ENCODE measurements at places on chromosomes 12 and 14.

GRCh38 chr14:95531473-95531872, 3.4 kb upstream of the GLRX5 start:
- no peak for DNase-seq

GRCh38 chr12:77796775-77797174, 33.9 kb upstream of the NAV3 start:
- DNase-seq = peak; percentile 16

GRCh38 chr12:59593761-59594160, 2.1 kb upstream of the SLC16A7 start:
- no peak for DNase-seq

GRCh38 chr14:101101456-101102056, 198.0 kb upstream of the RTL1 start:
- DNase-seq = no peak

DNA sequence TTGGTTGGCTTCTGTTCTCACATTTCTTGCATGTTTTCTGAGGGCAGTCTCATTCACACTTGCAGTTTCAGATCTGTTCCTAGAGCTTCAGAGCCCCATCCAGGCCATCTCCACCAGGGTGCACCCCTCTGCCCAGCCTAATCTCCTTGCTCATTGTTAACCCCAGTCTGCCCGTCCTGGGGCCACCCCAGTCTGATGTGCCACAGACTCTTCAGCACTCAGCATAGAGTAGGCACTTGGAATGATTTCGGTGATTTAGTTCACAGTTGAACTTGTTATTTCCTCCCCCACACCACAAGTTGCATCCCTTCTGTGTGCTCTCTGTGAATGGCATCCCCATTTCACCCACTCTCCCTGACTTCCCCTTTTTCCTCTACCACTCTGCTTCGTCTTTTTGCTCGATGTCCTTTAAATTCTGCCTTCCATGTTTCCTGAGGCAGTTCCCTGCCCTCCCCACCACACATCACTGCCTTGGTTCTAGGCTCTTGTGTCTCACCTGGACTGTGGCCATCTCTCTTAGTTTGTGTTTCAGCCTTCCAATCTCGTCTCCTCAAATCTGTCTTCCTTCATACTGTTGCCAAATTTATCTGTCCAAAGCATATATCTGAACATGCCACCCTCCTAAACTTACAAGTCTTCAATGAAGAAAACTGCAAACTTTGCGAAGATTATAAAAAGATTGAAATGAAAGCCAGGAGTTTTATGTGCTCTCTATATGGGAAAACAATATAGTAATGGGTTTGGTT, 41.5 kb downstream of the ANO6 start:
- DNase-seq = no peak

DNA sequence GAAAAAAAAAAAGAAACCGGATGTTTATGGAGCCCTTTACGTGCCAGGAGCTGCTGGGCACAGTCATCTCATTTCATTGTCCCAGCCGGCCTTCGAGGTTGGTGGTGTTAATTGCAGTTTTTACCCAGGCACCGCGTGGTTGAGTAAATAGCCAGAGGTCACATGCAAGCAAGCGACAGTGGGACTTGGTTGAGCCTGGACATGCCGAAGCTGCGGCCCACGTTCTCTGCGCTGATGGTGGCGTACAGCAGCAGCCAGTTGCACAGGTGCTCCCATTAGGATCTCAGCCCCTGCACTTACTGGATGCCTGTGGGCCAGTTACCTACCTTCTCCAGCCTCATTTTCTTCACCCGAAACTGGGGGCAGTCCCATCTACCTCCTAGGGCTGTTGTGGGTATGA, 54.0 kb downstream of the TSPAN9 start:
- DNase-seq = no peak

- no peak for DNase-seq
These were observed 59.5 kb upstream of the TMX1 start for GRCh38 chr14:51180577-51180976.

DNA sequence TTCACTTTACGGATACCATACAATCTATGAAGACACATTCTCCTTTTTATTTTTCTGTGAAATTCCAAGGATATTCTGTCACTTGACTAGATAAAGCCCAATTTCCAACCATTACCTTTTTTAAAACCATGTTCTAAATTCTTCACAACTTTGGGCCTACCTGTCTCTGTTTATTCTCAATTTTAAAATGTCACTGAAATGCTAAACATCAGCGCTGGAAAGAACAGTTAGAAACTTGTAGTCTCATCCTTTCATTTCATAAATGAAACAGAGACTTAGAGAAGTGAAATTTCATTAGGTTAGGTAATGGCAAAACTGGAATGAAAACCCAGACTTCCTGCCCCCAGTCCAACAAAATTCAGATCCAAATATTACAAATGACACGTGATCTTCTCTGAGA, 396.2 kb downstream of the CCDC91 start:
- no peak for DNase-seq

GRCh38 chr14:68552602-68553001, 240.3 kb downstream of the ZFP36L1 start:
- no peak for DNase-seq

GRCh38 chr12:54565310-54565985, 16.0 kb downstream of the PDE1B start:
- DNase-seq = no peak

DNA sequence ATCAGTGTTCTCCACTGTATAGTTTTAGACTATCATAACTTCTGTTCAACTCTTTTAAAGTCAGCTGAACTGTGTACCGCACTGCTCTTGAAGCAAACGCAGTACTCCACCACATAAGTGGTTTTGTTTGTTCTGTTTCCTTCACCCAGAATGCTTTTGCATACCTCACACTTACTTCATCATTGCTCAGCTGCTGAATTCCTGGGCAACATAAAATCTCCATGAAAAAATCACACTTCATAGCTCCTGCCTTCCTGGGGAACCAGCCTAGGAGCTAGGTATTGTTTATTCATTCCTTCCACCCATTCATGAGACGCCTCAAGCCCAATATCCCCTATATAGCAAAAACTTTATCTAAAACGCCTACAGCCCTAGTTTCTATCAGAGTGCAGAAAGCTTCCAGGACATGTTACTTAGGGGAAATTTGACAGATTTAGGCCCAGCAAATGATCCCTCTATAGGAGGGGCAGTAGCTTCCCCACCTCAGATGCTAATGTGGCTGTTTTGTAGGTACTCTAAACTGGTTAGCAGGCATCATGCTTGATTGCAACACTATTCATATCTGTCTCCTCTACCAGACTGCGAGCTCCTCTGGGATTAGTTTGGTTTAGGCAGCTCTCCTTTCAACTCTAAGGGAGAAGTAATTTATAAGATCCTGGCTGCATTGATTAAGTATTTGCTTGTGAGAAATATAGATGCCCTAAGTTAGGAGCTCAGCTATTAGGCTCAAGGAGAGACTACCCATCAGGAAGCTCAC, 44.5 kb downstream of the LRRC9 start:
- no peak for DNase-seq

GRCh38 chr12:19510461-19510860, 71.2 kb downstream of the AEBP2 start:
- DNase-seq = no peak

GRCh38 chr12:64931981-64932380, 107.5 kb downstream of the TBC1D30 start:
- DNase-seq = no peak

- DNase-seq = no peak
These were observed 23.7 kb downstream of the ANKRD9 start for GRCh38 chr14:102485693-102486512.

GRCh38 chr12:125320177-125320576, 254.9 kb downstream of the AACS start:
- DNase-seq = no peak

- no peak for DNase-seq
These were observed 140.6 kb downstream of the EPS8 start for GRCh38 chr12:15648558-15648957.

DNA sequence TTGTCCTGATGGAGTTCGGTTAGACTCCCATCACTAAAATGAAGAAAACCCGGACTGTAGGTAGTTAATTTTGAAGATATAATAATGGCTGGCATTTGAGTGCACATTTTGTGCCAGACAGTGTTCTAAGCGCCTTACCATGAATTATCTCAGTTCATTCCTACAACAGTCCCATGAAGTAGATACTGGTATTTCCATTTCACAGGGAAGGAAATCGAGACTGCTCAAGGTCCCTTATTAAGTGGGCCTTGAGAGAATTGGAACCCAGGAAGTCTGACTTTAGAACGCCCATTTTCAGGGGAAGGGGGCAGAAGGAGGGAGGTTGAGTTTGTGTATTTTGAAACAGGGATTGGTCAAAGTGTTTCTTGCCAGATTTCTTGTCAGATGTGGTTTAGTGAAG, 855 bp downstream of the MNAT1 start:
- DNase-seq = no peak

- no peak for DNase-seq
These were observed 64.4 kb downstream of the FBXL14 start for GRCh38 chr12:1529862-1530591.

- DNase-seq = no peak
These were observed 15.3 kb upstream of the NUDT14 start for GRCh38 chr14:105196265-105196960.

GRCh38 chr14:66514213-66514612, 6.3 kb downstream of the GPHN start:
- DNase-seq = no peak

GRCh38 chr14:53010193-53011040, 59.6 kb upstream of the FERMT2 start:
- DNase-seq = no peak

GRCh38 chr12:8036346-8036745, 3.8 kb downstream of the FOXJ2 start:
- no peak for DNase-seq

DNA sequence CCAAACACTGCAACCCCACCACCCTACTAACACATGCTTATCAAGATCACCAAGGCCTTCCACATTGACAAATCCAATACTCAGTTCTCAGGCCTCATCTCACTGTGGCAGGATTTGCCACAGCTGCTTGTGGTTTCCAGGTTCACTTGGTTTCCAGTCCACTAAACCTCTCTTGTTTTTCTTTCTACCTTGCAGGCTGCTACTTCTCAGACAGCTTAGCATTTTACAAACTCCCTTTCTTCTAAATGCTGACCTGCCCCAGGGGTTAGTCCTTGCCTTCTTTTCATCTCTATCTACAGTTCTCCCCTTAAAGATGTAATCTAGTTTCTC, 84.1 kb downstream of the BCAT1 start:
- DNase-seq = no peak

- DNase-seq = no peak
These were observed 6.0 kb upstream of the CIROP start for GRCh38 chr14:23110579-23111365.

GRCh38 chr14:105026033-105026785, 5.3 kb upstream of the CDCA4 start:
- DNase-seq = no peak

DNA sequence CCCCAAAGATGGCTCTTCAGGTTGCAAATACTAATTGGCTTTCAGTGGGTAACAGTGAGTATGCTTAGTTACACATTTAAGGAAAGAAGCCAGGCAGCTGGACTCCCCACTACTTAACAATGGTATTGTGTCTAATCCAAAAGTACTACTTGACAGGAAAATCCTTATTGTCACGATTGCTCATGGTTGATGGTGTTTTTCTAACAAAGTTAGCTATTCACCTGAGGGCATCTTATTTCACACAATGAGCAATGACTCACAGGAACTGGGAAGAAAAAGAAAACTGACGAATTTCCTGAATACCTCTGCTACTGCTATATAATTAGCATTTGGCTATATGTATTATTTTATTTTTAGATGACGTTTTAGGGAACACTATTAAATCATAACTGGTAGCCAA, 33.4 kb upstream of the ALG10 start:
- DNase-seq = no peak

DNA sequence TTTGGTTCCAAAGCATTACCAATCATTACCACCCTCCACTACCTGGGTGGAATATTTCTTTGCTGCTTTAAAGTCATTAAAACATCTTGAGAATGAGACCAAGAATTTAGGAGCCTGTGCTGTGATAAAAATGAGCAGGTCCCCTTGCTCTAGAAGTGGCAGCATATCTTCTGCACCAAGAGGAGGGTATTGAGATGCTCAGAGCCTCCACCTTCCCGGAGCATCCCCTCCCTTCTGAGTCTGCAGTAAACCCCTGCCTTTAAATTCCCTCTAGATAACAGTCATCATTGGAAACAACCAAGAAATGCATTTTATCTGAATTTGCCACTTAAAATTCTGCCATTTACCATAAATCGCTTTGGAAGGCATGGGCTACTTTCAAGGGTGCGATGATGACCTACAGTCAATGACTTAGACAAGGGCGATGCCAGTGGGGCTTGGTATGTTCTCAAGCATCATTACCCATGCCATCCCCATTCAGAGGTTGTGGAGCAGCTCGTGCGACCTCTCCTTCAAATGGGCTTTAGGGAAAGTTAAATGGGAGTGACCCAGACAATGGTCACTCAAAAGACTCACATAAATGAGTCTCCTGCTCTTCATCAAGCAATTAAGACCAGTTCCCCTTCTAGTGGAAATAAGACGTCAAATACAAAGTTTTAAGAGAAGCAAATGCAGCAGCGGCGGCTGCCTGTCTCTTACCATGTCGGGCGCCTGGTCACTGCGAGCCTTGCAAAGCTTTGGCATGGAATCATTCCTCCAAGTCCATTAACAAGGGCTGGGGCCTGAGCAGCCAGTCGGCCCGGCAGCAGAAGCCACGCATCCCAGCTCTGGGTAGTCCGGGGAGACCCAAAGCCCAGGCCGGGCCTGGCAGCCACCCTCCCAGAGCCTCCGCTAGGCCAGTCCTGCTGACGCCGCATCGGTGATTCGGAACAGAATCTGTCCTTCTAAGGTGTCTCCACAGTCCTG, 334.5 kb downstream of the TMEM121 start:
- no peak for DNase-seq
